ENCODE measurements at places on chromosomes 2 and 18.

DNA sequence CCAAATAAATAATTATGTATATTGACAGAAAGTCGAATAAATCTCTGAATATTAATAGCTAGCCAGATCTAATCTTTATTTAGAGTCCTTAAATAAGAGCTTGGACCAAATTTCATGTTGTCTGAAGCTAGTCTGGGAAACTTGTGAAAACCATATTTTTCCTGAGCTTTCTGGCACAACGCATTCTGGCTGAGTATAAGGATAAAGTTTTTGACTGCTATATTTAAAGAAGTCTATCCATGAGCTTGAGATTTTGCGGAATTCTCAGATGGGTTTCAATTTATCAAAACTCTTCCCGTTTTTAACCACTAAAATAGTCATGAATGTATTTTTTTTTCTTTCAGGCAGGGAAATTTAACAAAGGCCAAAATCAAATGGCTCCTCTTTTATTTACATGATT, 23.8 kb downstream of the FAP start:
- no peak for DNase-seq

DNA sequence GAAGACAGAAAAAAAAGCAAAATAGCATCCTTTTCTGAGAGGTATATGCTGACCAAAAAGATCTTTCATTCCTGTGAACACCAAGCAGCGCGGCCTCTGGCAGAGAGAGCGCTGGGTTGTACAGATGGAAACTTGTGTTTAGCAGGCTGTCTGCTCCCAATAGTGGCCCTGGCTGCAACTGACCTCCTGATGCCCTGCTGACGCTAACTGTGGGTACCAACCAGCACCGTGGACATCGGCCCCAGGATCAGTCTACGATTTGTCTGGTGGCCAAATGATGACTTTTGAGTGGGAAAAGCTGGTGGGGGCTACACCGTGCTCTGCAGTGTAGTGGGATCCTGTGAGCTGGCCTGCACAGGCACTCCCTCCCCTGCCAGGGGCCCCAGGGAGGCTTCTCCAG, 15.7 kb downstream of the COA5 start:
- DNase-seq = no peak

GRCh38 chr2:119756837-119757236, 2.9 kb upstream of the PTPN4 start:
- DNase-seq = peak; percentile 67

- DNase-seq = peak; percentile 48
These were observed 15.8 kb downstream of the PKDCC start for GRCh38 chr2:42063431-42064171.
